Caki2 (cell line): ENCODE measurements at places on chromosomes 7 and 10. TPM values are rescaled to one million over a fixed set of nuclear protein-coding genes. Genes with fewer than 3 reads are reported as not detected.

PRSS1 gene
- total RNA-seq = not detected in 2 replicates

RET gene
- total RNA-seq = 0.37 TPM in 1 of 2 replicates, not detected in the other

OR2A1 gene
- total RNA-seq = not detected in 2 replicates

PUS7 gene
- total RNA-seq = 17.6 and 24.0 TPM in 2 replicates

GIMAP6 gene
- total RNA-seq = not detected in 2 replicates

HOXA6 gene
- total RNA-seq = 0.96 and 1.2 TPM in 2 replicates

BEND7 gene
- total RNA-seq = 12.7 and 13.3 TPM in 2 replicates
